ENCODE measurements at places on chromosomes 13 and 19.

DNA sequence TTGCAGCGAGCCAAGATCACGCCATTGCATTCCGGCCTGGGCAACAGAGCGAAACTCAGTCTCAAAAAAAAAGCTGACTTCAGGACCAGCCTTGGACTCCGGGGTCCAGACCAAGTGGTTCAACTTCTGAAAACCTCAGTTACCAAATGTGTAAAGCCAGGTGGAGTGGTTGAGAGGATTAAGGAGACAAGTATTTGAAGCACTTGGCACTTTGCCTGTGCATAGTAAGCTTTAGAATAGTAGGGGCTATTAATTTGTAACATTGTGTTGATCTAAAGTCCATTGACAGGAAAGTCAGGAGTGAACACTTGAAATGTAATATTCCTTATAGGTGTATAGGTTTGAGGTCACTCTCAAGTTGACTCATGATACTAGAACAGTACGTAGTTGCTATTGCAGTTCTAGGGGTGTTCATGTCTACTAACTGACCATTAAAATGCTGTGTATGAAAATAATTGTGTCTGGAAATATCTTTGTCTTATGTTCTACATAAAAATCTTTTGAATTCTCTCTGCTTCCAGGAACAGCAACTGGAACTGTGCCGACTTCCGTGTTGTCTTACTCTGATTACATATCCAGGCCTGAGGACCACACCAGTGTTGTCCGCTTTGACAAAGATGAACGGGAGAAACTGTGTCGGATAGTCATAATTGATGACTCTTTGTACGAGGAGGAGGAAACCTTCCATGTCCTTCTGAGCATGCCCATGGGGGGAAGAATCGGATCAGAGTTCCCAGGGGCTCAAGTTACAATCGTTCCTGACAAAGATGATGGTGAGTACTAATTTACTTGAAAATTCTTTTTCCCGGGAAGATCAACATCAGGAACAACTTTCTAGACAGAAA is 97.4 kb downstream of the FREM2 start:
- DNase-seq, result no peak

GRCh38 chr13:46662690-46663089 is 109.7 kb downstream of the LRCH1 start:
- DNase-seq, result no peak

GRCh38 chr19:50820086-50820485 is 3.5 kb downstream of the KLK1 start:
- DNase-seq, result no peak

DNA sequence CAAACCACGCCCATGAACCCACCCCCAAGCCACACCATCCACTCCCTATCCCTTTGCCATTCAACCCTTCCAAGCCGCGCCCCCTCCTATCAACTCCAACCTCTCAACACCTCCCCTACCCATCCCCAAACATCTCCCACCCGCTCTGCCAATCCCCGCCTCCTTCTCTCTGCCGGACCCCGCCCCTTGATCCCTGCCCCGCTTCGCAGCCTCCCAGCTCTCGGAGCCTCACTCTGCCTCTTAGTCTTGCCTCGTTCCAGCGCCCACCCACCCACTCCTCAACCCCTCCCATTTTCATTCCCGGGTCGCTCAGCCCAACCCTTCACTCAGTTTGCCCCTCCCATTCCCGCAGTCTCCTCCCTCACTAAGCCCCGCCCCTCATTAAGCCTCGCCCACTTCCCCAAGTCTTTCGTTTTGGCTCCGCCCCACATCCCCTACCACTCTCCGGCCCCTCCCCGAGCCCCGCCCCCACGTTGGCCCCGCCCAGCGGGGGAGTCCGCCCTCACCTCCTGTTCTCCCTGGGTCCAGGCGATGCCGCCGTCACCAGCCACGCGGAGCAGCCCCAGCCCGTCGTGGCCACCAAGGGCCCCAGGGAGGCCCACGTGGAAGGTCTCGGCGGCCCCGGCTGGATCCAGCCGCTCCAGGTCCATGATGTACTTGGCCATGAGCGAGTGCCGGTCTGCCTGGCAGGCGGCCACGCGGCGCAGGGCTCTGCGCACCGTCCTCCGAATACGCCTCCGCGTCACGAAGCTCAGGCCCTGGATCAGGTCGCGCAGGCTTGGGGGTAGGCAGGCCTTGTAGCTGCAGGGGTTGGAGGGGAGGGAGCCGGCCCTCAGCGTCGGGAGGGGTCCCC is 5.7 kb downstream of the JAK3 start:
- DNase-seq, result peak; percentile 46

GRCh38 chr19:16620584-16620983 is 7.4 kb downstream of the MED26 start:
- no peak for DNase-seq

Data from mammary epithelial cell (primary cell).